Activated T-helper 17 cell treated with anti-CD3 and anti-CD28 coated beads, Interleukin-2, amount 50 U/mL, for 72 hours (primary cell): ENCODE measurements at places on chromosomes 5 and 9. TPM values are rescaled to one million over a fixed set of nuclear protein-coding genes. Genes with fewer than 3 reads are reported as not detected.

AGXT2 gene
- total RNA-seq = not detected

RAPGEF1 gene
- 147 TPM for total RNA-seq

GRCh38 chr5:67380431-67380830, 183.8 kb upstream of the CD180 start:
- ATAC-seq = no peak

DNA sequence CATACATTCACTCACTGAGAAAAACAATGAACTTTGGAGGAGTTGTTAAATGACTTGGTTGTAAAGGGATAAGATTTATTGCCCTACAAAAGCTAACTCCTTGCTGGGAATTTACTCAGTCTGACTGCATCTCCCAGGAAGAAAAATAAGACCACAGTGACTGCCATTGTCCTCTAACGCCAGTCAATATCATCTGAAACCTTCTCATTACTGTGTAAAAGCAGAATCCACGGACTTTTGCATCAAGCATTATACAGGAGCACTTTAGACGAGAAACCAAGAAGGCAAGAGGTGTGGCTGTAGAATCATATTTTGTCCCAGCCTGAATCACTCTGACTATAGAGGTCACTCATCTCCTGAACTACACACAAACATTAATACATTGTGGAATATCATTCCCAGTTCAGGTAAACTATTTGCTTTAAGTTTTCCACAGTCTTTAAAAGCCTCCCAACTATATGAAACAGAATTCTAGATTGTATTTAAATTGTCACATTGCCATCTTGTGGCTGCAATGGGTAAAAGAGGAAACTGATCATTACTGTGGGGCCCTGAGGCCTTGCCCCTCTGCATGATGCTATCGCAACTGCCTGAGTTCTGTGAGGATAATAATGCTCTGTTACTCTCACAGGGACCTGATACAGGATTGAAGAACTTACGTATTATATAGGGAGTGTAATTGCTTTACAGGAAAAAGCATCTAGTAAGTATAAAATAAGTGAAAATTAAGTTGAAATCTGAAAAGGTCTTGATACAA, 142.9 kb downstream of the SLCO4C1 start:
- ATAC-seq = no peak

- peak; percentile 91 for ATAC-seq
Measured at GRCh38 chr5:137498736-137499505, at the start of gene SPOCK1. SPOCK1 (minus strand) TSS chr5:137499326.

DNA sequence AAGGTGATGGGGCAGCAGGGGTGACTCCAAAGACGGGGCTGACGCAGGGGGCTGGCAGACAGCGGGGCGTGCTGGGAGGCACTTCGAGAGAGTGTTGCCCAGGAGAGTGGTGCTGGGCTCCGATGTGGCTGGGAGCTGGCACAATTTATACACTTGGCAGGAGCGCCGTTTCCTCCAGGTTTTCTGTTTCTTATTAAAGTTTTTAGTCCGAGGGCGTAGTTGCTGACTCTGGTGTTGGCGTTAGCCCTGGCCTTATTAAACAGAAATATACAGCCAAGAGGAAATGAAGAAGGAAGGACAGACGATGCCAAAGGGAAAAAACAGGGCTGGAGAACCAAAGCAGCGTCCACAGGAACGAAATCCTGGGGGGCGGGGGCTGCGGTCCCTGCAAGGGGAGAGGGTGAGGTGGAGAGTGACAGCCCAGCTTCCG, 139.6 kb upstream of the PHYKPL start:
- ATAC-seq = no peak
